Stimulated activated CD8-positive, alpha-beta memory T cell treated with anti-CD3 and anti-CD28 coated beads, Interleukin-7, amount 100 ng/mL, for 1 hour (primary cell): ENCODE measurements at places on chromosomes 2 and 18.

DNA sequence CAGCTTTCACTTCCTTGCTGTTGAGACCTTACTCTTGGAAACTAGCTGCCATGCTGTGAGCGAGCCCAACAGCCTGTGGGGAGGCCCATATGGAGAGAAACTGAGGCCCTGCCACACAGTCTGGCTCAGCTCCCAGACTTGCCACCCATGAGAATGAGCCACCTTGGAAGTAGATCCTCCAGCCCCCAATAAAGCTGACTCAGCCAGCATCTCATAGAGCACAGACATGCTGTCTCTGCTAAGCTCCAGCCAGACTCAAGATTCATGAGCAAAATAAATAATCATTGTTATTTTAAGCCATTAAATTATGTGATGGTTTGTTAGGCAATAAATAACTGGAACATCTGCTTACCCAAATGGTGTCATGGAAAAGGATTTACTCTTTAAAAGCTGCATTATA, 53.6 kb upstream of the DDX18 start:
- no peak for DNase-seq

GRCh38 chr2:130185436-130185835, 3.4 kb downstream of the MZT2B start:
- DNase-seq: no peak

GRCh38 chr2:122886479-122887145, 1131.2 kb downstream of the TSN start:
- no peak for DNase-seq

- DNase-seq: no peak
Observed at GRCh38 chr2:44291281-44292248, 16.3 kb downstream of the SLC3A1 start.
